ENCODE measurements at places on chromosomes 2 and 18.
A peak's percentile ranks its signal among the peaks of the same experiment; 100 is the strongest.

GRCh38 chr2:164617466-164617865 is 3.8 kb downstream of the GRB14 start:
- DNase-seq: no peak

DNA sequence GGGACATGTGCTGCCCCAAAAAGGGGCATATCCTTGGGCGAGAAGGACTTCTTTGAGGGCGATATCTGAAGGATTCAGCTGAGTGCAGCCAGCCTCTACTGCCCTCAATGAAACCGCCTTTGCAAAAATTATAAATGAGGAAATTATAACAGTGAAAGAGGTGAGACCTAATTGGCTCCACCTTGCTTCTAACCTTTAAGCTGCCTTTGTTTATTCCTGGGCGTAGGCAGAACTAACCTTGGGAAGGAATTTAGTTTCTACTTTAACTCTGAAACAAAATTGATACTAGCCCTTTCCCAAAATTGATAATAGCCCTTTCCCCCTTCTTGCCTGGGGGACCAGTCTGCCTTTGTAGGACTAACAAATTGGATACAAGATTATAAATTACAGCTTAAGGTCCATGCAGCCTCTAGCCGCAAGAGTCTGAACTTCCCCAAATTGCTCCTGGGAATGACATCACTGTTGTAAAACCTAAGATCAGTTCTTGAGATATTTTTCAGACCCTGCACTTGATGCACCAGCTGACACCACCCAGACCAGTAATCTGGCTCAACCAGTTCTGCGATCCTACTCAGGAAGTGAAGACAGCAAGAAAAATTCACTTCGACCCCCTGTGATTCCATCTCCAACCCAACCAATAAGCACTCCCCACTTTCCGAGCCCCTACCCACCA is 36.0 kb upstream of the ASAP2 start:
- DNase-seq: no peak

DNA sequence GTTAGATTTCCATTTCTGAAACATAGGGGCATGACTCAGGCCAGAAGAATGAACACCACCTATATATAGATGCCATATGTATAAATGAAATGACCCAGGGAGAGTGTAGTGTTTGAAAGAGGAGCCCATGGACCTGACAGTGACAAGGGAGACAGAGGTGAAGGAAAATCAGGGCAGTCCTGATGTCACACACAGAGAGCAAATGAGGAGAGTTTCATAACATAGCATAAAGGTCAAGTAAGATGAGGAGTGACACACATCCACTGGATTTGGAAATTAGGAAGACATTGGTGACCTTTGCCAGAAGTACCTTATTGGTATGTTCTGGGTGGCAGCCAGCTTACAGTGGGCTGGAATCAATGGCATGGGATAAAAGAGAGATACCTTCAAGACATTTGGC is 276.7 kb downstream of the ZNF385B start:
- no peak for DNase-seq

- no peak for DNase-seq
These were observed 329.5 kb downstream of the CDH2 start for GRCh38 chr18:27847412-27847811.

DNA sequence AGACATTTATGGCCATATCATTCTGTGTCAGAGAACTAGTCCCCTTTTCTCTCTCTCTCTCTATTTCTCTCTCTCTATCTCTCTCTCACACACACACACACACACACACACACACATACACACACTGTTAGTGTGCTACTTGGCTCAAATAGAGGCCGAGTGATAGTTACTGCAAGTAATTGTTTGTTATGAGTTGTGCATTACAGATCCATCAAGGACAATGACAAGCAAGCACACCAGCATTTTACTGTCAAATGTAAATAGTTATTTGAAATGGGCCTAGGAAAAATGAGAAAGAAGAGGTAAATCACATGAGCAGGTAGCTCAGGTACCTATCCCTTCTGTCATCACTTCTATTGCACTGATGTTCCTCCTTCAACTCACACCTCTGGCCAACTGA is 122.4 kb upstream of the CDH7 start:
- DNase-seq: no peak

- no peak for DNase-seq
These were observed 309.6 kb upstream of the CNTNAP5 start for GRCh38 chr2:123715467-123715982.

- DNase-seq: no peak
These were observed 747.5 kb upstream of the ZEB2 start for GRCh38 chr2:145267451-145267850.

DNA sequence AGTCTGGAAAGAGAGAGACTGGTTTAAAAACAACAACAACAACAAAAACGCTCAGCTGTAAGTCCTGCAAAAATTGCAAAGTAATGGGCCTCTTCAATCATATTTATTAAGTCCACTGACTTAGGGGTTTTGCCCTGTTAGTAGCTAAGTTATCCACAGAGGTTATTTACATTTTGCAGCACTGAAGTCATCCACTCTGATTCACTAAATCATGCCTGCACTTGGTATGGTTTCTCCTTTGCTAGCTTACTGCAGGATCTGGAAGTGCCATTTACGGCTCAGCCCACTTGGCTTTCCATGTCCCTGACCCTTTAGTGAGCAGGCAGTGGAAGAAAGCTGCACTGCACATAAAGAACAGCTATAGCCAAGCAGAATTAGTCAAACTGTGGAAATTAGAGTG is 484.4 kb downstream of the NRXN1 start:
- DNase-seq: no peak

- DNase-seq: no peak
These were observed 151.6 kb downstream of the RTN4 start for GRCh38 chr2:54898456-54899226.

DNA sequence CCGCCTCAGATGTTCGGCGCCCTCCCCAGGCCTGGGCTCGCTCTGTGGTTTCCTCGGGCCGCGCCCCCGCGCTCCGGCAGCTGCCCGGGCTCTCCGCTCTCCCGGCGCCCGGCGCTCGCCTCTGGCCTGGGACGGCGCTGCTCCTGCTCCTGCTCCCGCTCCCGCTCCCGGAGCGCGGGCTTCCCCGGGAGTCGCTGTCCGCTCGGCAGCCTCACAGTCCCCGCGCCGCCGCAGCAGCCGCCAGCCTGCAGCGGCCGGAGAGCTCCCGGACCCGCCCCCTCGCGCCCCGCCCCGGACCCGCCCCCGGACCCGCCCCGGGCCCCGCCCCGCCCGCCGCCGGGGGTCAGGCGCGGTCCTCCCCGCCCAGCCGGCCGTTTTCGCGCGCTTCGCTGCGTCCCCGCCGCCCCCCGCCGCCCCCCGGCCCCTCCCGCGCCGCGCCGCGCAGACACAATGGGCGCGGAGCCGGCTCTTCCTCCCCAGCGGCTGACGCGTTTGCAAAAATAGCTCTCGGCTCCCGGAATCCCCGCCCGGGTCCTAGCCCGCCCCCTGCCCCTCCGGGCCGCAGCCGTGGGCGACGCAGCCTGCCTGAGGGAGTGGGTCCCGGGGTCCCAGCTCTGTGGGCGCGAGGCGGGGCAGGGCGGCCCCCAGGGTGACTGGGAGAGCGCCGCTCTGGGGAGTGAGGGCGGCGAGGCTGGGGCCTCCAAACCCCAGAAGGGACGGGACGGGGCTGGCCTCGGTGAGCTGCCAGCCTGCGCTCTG is at the start of gene ARL4C:
ARL4C (minus strand) TSS at position 247 of the 759 bp plus-strand sequence. CDS start 495 bp downstream, outside the sequence.
- DNase-seq: peak; percentile 53

GRCh38 chr18:59456657-59457056 is 97.6 kb upstream of the LMAN1 start:
- DNase-seq: no peak

- no peak for DNase-seq
These were observed 474.3 kb downstream of the ERBB4 start for GRCh38 chr2:212064318-212064717.

GRCh38 chr2:149473068-149473467 is 114.5 kb downstream of the MMADHC start:
- no peak for DNase-seq

- no peak for DNase-seq
These were observed 149.2 kb downstream of the GULP1 start for GRCh38 chr2:188440849-188441248.

GRCh38 chr2:157269922-157270321 is 12.4 kb downstream of the GALNT5 start:
- DNase-seq: no peak

DNA sequence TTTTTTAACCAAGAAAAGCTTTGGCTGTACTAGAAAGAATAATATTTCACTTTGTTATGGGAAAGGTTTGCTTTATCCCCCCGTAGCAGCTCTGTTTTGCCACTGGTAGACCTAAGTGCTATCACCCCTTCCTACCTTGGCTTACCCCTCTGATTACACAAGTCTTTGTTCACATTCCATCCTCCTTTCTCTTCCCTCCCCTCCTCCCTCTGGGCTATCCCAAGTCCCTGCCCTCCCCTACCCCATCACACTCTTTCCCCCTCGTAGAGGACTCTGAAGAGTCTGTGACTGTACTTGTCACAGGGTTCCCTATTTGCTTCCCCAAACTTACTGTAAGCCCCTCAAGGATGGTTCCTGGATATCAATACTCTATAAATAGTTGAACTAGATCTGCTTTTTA is 152.9 kb upstream of the NOSTRIN start:
- no peak for DNase-seq

- DNase-seq: no peak
These were observed 151.6 kb upstream of the TWIST2 start for GRCh38 chr2:238696331-238696730.

DNA sequence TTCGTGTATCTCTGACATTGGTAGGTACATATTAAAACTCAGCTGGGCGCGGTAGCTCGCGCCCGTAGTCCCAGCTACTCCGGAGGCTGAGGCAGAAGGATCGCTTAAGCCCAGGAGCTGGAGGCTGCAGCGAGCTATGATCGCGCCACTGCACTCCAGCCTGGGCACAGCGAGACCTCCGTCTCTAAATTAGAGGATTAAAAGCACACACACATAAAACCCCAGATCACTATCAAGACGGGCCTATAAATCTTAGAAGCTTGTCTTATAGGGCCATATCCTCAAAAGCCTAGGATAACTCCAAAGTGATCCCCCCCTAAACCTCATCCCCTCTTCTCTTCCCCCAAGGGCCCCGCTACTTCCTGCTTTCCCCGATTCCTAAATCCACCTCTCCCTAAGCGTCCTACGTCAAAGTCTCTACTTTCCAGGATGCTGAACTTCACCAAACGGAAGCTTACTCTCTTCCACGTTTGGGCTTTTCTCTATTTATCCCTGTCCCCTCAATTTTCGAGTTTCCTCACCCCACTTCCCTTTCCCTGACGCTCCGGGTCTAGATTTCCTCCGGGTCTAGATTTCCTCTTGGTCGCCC is 707 bp downstream of the KRCC1 start:
- DNase-seq: no peak

- DNase-seq: no peak
These were observed 82.2 kb upstream of the GPC1 start for GRCh38 chr2:240353086-240353798.

GRCh38 chr2:137912371-137912770 is 51.9 kb upstream of the HNMT start:
- DNase-seq: no peak

DNA sequence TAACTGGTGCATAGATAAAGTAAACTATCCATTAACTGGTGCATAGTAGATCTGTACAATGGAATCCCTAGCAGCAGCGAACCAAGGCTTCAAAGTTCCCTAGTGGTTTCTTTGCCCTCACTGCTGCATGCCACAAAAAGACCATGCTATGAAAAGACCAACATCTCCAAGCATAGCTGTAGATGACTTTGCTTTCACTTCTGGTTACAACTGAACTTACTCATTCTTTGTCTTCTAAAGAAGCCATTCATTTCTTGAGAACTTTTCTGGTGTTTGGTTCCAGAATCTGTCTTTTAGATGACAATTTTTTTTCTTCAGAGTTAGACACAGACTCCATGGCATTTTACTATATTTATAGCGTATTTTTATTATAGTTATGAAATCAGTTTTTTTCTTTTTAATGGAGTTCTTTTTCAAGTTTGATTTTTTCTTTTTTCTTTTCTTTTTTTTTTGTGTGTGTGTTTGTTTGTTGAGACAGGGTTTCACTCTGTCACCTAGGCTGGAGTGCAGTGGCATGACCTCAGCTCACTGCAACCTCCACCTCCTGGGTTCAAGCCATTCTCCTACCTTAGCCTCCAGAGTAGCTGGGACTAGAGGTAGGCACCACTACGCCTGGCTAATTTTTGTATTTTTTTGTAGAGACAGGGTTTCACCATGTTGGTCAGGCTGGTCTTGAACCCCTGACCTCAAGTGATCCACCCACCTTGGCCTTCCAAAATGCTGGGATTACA is 63.6 kb downstream of the SLC35F5 start:
- DNase-seq: peak; percentile 18

DNA sequence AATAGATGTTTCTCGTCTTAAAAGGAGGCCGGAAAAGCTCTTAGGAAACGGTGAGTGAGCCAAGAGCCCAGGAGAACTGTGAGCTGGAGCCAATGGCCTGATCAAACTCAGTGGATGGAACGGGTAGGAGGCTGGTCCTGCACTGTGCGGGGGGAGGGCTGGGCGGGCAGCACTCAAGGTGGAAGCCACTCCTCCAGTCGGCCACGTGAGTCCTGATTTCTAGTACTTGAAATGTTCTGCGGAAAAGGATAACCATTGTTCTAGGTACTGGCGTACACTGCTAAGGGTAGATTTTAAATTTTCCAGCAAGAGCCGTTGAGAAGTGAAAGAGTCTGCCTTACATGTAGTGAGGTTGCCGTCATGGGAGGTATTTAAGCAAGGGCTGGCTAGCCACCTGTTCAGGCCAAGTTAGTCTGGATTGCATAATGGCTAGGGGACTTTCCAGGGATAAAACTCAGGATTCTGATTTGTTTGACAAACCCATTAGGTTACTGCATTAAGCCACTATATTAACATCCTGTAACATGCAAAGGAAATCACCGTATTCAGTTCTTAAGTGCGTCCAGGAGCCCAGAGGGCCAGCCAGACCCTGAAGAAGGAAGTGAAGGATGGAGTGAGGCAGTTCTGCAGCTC is 51.3 kb upstream of the ODC1 start:
- DNase-seq: no peak

DNA sequence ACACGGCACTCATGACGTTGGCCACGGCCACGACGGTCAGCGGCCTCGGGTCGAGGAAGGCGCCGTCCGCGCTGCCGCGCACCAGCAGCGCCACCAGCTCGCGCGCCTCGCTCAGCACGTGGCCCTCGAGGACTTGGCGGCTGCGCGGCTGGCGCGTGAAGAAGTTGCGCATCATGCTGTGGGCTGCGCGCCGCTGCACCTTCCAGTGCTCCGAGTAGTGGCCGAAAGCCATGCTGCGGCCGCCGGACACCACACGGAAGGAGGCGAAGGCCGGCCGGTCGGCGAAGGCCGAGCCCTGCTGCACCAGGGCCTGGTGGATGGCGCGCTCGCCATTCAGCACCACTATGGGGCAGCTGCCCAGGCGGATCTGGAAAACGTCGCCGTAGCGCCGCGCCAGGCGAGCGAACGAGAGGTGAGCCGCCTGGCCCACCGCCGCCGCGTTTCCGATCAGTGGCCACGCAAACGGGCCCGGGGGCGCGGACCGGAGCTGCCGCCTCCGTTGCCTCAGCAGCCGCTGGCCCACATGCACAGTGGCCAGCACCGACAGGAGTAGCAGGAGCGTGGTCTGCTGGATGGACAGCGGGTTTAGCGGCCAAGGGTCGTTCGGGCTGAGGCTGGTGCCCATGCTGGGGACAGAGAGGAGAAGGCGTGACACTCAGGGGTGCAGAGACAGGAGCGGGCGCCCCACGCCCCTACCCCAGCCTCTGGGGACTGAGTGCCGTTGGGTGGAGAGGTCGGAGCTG is 1.0 kb downstream of the CYP1B1 start:
- no peak for DNase-seq

GRCh38 chr18:62324181-62324828 is 805 bp upstream of the TNFRSF11A start:
- no peak for DNase-seq

All from stimulated activated CD4-positive, alpha-beta T cell treated with anti-CD3 and anti-CD28 coated beads, TNF-alpha, amount 100 ng/mL, for 24 hours (primary cell).